ENCODE measurements at places on chromosomes 4 and X. TPM values are rescaled to one million over a fixed set of nuclear protein-coding genes. Genes with fewer than 3 reads are reported as not detected.

DNA sequence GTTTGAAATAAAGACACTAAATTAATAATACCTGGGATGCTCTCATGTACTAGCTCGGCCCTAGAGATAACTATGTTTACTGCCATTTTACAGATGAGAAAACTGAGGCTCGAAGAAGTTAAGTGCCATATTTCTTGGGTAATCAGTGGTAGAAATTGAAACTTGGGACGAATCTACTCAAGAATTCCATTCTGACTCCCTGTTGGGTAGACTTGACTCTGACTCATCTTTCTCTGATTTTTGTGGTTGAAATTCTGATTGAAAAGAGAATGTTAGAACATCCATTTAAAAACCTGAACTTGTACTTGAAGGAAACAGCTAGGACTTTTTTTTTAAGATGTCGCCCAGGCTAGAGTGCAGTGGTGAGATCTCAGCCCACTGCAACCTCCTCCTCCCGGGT is 50.1 kb upstream of the NSUN7 start:
- DNase-seq = no peak
- no peak overlapping the region for H3K4me3 ChIP-seq
- H3K27ac ChIP-seq = no peak overlapping the region
- H3K36me3 ChIP-seq = no peaks in the 10 kb centered on the region

The SPANXB1 gene
- not detected for total RNA-seq

The CT45A10 gene
- not detected for total RNA-seq

DNA sequence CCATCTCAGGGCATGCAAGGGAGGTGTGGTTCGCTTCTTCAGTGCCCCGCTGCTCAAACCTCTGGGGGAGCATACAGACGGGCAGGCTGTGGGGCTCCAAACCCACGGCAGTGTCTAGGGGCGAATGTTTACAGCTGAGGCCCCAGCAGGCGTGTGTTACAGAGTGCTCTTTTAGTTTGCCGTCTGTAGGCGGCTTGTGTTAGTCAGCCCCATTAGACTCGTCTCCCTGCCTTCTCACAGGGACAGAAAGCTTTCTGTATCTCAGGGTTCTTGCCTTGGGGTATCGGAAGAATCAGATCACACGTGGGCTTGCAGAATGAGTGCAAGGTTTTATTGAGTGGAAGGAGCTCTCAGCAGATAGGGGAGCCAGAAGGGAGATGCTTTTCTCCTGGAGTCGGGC is 10.6 kb downstream of the RS1 start:
- no peak overlapping the region for H3K4me3 ChIP-seq
- peaks cover 9% of the 10 kb centered on the region for H3K36me3 ChIP-seq
- no peaks in the 10 kb centered on the region for H3K4me1 ChIP-seq
- H3K27ac ChIP-seq = no peak overlapping the region
- DNase-seq = no peak

DNA sequence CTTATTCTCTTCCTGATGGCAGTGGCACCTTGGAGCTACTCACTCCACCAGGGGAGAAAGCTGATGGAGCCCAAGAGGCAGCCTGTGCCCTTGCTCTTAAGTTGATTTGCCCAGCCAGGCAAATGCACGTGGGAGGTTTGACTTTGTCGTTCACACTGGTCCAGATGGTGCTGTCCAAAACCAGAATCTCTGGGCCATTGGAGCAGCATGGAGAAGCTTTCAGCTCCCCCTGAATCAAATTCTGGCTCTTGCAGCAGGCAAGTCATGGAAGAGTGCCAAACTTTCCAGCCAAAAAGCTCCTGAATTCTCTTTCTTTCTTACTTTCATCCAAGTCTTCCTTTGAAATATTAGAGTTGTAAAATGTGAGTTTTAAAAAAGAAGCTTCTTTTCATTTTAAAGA is 970.4 kb downstream of the RPA4 start:
- no peak overlapping the region for H3K4me3 ChIP-seq
- H3K36me3 ChIP-seq = peaks cover 3% of the 10 kb centered on the region
- peaks cover 2% of the 10 kb centered on the region for H3K4me1 ChIP-seq
- H3K27ac ChIP-seq = no peak overlapping the region

DNA sequence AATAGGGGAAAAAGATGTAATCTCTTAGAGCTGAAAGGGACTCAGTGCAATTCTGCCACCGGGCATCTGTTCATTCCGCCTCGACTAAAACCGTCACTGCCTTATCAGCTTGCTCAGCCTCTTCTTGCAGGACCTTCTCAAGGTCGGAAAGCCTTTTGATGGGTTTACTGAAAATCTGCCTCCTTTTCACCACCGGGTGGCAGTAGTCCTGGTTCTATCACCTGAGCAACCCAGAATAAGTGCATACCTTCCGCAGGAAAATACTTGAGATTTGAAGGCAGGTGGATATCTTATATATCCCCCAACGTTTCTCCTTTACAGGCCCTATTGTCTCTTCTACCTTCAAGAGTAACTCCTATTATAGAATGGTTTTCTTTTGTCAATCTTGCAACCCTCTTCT is 103.4 kb upstream of the PAK3 start:
- peak; percentile 67 for DNase-seq
- H3K27ac ChIP-seq = no peak overlapping the region
- no peaks in the 10 kb centered on the region for H3K4me1 ChIP-seq
- H3K27me3 ChIP-seq = no peaks in the 10 kb centered on the region
- no peaks in the 10 kb centered on the region for H3K36me3 ChIP-seq

- H3K36me3 ChIP-seq = no peaks in the 10 kb centered on the region
- H3K4me3 ChIP-seq = no peak overlapping the region
- DNase-seq = no peak
Observed at GRCh38 chr4:122639181-122639580, 18.3 kb upstream of the IL21 start.

The FAT4 gene
- 6.9 TPM for total RNA-seq

The PLXNB3 gene
- 1.9 TPM for total RNA-seq

DNA sequence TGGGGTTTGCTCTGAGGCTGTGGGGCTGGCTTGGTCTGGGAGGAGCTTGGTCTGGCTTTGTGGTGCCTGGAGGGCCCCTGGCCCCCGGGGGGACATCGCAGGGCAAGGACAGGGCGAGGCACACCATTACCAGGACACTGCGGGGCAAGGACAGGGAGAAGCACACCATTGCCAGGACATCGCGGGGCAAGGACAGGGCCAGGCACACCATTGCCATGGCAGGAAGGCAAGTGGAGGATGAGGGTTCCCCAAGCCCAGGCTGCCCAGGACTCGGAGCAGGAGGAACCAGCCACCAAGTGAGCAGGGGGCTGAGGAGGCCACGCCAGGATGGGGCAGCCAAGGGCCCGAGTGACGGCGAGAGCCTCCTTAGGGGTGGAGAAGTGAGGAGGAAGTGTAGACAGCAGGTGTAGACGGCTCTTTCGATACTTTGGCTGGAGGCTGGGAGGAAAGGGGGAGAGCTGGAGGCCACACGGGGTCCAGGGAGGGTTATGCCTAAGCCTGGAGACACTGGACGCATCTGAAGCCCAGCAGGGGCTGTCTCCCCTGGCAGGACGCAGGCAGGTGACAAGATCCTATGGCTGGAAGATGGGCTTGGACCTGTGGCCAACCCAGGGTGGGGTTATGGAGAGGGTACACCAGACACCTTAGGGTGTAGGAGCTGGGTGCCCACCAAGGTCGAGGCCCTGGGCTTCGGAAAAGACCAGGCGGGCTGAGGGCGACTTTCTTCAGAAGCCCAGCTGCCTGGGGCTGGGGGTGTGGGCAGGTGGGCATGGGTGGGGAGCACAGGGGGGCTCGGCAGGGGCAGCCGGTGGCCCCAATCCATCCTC is 7.3 kb downstream of the NKX1-1 start:
- no peaks in the 10 kb centered on the region for H3K4me1 ChIP-seq
- no peak overlapping the region for H3K27ac ChIP-seq
- peaks cover 18% of the 10 kb centered on the region for H3K36me3 ChIP-seq
- no peak overlapping the region for H3K4me3 ChIP-seq

GRCh38 chrX:71282514-71283402 is 677 bp upstream of the NONO start:
- peak overlapping the region; percentile 95 for H3K4me3 ChIP-seq
- H3K36me3 ChIP-seq = peaks cover 19% of the 10 kb centered on the region
- H3K4me1 ChIP-seq = no peaks in the 10 kb centered on the region
- H3K27ac ChIP-seq = peak overlapping the region; percentile 49

DNA sequence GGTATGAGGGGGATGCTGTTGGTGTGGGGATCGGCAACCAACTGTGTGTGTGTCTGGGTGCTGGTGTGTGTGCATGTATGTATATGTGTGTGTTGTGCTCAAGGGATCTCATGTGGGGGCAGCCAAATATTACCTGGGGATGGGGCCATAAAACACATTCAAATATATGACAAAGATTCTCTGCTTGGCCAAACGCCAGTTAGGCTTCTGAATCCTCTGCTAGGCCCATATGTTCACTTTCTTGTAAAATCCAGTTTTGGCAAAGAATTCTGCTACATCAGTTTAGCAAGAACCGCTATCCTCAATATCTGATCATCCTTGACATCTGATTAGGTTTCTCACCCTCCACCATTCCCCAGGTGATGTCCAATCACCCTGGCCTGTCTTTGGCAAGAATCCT is 106.6 kb downstream of the RASL11B start:
- no peak for DNase-seq
- no peak overlapping the region for H3K27ac ChIP-seq
- no peak overlapping the region for H3K4me3 ChIP-seq
- H3K27me3 ChIP-seq = no peaks in the 10 kb centered on the region

The TMEM144 gene
- 3.4 TPM for total RNA-seq

The TLR6 gene
- total RNA-seq = 0.07 TPM

- no peak overlapping the region for H3K27ac ChIP-seq
- H3K4me1 ChIP-seq = no peaks in the 10 kb centered on the region
- H3K36me3 ChIP-seq = no peaks in the 10 kb centered on the region
- H3K27me3 ChIP-seq = no peaks in the 10 kb centered on the region
- H3K4me3 ChIP-seq = no peak overlapping the region
Observed at GRCh38 chrX:109795682-109796081, 62.6 kb upstream of the ACSL4 start.

- no peak overlapping the region for H3K27ac ChIP-seq
- H3K27me3 ChIP-seq = no peaks in the 10 kb centered on the region
- no peak overlapping the region for H3K4me3 ChIP-seq
- no peak for DNase-seq
Observed at GRCh38 chr4:36137336-36137735, 107.0 kb downstream of the ARAP2 start.

GRCh38 chrX:18578546-18578945 is 93.4 kb downstream of the RS1 start:
- no peaks in the 10 kb centered on the region for H3K4me1 ChIP-seq
- DNase-seq = no peak
- no peak overlapping the region for H3K27ac ChIP-seq
- H3K4me3 ChIP-seq = no peak overlapping the region
- H3K27me3 ChIP-seq = no peaks in the 10 kb centered on the region

The LNX1 gene
- total RNA-seq = 2.1 TPM

The HSFX4 gene
- not detected for total RNA-seq

GRCh38 chr4:185138161-185138560 is 4.9 kb upstream of the SLC25A4 start:
- H3K4me3 ChIP-seq = no peak overlapping the region
- no peaks in the 10 kb centered on the region for H3K36me3 ChIP-seq
- H3K4me1 ChIP-seq = no peaks in the 10 kb centered on the region
- H3K27me3 ChIP-seq = no peaks in the 10 kb centered on the region
- no peak overlapping the region for H3K27ac ChIP-seq

- no peak overlapping the region for H3K27ac ChIP-seq
- H3K27me3 ChIP-seq = no peaks in the 10 kb centered on the region
- no peaks in the 10 kb centered on the region for H3K36me3 ChIP-seq
- no peak overlapping the region for H3K4me3 ChIP-seq
Observed at GRCh38 chr4:20614816-20615215, 85.4 kb upstream of the PACRGL start.

GRCh38 chr4:106985830-106986229 is 50.3 kb downstream of the DKK2 start:
- no peaks in the 10 kb centered on the region for H3K4me1 ChIP-seq
- H3K27me3 ChIP-seq = no peaks in the 10 kb centered on the region
- H3K4me3 ChIP-seq = no peak overlapping the region
- no peaks in the 10 kb centered on the region for H3K36me3 ChIP-seq
- no peak for DNase-seq

GRCh38 chr4:11904117-11904535 is 475.4 kb upstream of the HS3ST1 start:
- no peaks in the 10 kb centered on the region for H3K36me3 ChIP-seq
- H3K27me3 ChIP-seq = no peaks in the 10 kb centered on the region
- no peak overlapping the region for H3K4me3 ChIP-seq
- DNase-seq = no peak

DNA sequence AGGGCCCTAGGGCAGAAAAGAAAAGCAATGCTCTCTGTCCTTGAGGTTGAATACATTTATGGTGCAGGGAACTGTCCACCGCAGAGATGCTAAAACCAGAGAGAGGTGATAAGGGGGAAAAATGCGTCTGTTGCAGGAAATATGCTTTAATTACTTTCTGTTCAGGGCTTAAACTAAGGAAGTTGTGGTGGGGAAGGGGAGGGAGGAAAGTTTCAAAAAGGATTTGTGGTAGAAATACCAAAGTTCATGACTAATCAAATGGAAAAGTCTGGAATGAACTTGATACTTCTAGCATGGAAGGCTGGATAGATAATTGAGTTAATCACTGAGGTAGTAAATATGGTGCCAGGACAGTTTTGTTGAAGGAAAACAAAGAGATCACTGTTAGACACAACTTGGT is 99.0 kb downstream of the ASB9 start:
- no peaks in the 10 kb centered on the region for H3K36me3 ChIP-seq
- no peak overlapping the region for H3K27ac ChIP-seq
- no peaks in the 10 kb centered on the region for H3K27me3 ChIP-seq
- no peak overlapping the region for H3K4me3 ChIP-seq
- DNase-seq = no peak

All from H9 (cell line).